Activated CD4-positive, alpha-beta T cell treated with anti-CD3 and anti-CD28 coated beads, Interleukin-2, amount 10 ng/mL, durations not matched to agents 7 days and 5 days (primary cell): ENCODE measurements at places on chromosomes 11 and 22.
A peak's percentile ranks its signal among the peaks of the same experiment; 100 is the strongest.

GRCh38 chr11:12235553-12235946 lies 125.2 kb downstream of the MICAL2 start:
- no peak for DNase-seq

- no peak for DNase-seq
These were observed 3.9 kb downstream of the TEAD1 start for GRCh38 chr11:12678092-12678491.

DNA sequence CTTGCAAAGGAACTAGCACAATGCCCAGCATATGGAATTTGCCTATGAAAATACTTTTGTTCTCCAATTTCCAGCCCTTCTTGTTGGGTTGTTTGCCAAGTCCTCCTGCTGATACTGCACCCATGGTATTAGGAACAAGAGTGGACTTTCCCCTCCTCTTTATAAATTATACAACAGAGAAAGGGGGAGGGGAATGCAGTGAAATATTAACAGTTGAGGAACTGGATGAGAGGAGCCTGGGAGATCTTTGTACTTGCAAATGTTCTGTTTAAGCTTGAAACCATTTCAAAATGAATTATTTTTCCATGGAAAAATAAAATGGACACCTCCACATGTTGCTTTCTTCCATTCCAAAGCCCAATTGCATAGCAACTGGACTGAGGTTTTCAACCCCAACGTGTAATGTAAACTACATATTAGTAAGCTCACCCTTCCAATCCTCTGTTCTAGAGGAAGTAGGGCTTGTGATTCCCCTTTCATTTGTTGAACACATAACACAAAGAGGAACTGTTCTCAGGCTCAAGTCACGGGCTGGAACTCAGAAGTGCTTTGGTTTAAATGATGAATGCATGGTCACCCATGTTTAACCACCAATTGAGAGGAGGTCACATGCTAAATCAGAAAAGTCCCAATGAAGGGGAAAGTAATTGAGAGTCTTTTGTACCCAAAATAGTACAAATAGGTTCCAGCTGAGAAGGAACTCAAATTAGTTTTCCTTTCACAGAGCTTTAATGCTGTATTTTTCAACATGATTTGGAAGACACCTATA lies 66.2 kb upstream of the ZC3H12C start:
- DNase-seq, result no peak

GRCh38 chr11:31844351-31844750 lies 33.2 kb upstream of the PAX6 start:
- DNase-seq, result no peak

DNA sequence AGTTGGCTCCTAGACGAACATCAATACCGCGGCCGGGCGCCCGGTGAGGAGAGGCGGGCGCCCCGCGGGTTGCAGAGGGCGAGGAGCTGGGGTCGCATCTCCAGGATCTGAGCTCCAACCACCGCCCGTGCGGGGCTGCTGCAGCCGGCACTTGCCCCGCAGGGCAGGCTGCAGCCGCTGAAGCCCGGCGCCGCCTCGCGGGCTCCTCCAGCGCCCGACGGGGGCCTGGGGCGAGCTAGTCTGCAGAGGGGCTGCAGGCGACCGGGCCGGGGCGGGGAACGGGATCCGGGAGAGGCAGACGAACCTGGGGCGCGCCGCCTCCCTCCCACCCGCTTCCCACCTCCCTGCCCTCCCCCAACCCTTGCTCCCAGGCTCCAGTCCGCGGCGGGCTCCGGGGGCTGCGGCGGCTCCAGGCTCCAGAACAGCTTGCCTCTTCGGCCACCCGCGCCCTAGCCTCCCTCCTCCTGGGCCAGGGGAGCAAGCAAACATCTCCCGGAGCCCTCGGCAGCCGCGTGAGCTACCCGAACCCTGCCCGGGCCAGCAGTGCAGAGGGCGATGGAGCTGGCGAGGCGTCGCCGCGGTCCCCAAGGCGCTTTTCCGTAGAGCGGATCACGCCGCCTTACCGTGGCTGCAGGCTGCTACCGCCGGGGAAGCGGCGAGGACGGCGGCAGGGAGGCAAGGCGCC lies 802 bp downstream of the TENM4 start:
- no peak for DNase-seq

- no peak for DNase-seq
These were observed 443 bp downstream of the BTBD18 start for GRCh38 chr11:57751176-57751575.

GRCh38 chr11:18384157-18384641 lies 10.2 kb upstream of the LDHA start:
- no peak for DNase-seq

DNA sequence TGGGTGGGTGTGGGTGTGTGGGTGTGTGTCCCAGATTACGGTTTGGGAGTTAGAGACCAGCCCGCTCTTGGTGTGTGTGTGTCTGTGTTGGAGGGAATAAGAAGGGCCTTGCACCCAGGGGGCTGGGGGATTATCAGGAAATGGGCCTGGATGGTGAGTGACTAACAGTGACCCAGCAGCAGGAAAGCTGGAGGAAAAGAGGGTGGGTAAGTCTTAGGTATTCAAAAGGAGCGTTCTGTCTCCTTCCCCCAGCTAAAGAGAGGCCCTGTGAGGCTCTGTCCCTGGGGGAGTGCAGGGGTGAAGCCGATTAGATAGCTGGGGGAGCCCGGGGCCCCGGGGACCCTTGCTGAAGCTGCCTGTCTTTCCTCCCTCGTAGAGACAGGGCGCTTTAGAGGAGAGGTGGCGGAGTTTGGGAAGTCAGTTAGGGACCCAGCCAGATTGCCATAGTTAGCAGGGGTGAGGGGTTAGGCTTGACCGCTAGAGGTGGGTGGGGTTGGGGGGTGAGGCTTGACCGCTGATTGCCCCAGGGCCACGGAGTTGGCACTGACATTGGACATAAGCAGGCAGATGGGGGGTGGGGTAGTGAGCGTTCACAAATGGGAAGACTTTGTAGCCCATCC lies 1.5 kb downstream of the OAF start:
- DNase-seq, result no peak

GRCh38 chr11:2293531-2293971 lies 8.2 kb downstream of the C11orf21 start:
- no peak for DNase-seq

GRCh38 chr11:125886997-125887372 lies 483 bp upstream of the HYLS1 start:
- peak; percentile 60 for DNase-seq

DNA sequence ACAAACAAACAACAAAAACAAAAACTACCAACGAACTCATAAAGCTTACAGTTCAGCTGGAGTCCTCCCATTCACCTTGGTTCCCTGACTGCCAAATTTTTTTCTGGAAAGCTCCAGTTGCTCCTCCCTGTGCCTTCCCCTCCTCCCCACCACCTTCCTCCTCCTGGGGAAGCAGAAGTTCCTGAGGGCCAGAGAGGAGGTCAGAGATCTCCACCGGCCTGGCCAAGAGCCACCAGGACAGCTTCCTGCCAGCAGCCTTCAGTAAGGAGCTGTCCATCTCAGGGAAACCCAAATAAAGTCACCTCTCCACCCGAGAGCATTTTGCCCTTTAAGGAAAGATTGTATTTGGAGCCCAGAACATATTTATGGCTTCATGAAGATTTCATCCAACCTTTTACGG lies 20.0 kb downstream of the APLNR start:
- no peak for DNase-seq

DNA sequence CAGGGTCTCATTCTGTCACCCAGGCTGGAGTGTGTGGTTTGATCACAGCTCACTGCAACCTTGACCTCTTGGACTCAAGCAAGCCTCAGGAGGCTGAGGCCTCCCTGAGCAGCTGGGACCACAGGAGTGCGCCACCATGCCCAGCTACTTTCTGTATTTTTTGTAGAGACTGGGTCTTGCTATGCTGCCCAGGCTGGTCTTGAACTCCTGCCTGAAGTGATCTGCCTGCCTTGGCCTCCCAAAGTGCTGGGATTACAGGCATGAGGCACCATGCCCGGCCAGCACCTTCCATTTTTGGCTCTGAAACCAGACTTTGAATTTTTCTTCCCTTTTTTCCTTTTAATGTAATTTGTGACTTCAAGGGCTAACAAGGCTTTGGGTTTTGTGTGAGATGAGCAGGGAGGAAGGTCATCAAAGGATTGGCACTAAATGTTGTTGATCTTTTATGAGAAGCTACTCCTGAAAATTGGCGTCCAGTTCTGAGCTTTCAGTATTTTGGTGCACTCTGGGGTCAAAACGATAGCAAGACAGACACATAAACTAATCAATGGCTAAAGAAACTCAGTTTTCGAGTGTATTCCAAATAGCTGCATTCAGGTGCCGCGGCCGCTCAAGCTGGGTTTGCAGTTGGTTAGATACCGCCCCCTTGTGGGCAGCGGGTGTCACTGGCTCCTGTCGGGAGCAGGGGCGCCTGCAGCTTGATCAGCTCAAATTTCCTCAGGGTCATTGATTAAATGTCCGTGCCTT lies 51.9 kb upstream of the CLMP start:
- peak; percentile 89 for DNase-seq

- DNase-seq, result no peak
These were observed 66.9 kb downstream of the TNRC6B start for GRCh38 chr22:40244586-40244985.

DNA sequence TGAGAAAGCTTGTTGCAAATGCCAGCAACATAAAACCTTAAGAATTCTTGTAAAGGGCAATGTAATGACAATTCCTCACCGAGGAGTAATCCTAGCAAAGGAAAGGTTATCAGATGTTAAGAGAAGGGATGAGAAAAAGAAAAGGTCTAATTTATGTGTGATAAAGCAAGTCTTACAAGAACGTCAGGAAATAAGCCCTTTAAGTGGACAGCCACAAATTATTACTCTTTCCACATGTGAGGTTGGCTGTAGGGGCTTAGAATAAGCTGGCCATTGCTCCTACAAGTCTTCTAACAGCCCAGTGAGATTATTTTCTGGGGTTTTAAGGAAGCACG lies 9.3 kb downstream of the LAYN start:
- no peak for DNase-seq

- peak; percentile 43 for DNase-seq
These were observed 17.3 kb upstream of the EIF3D start for GRCh38 chr22:36546092-36546804.

DNA sequence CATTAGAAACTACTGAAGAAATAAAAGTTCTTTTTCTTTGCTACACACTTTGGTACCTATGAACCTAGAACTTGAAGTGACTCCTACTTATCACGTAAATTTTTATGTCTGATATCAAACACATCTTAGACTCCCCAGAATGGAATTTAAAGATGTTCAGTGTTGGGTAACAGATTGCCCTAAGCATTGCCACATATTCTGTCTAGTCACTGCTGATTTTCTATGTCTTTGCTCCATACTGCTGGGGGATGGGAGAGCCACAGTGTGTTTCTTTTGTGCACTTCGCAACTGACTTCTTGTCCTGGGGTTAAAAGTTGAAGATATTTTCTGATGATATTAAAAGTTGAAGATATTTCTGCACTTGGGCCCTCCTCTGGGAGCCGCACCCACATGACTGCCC lies 19.4 kb upstream of the MYO18B start:
- DNase-seq, result no peak

- DNase-seq, result no peak
These were observed 54.1 kb upstream of the SOX6 start for GRCh38 chr11:16410479-16410878.

DNA sequence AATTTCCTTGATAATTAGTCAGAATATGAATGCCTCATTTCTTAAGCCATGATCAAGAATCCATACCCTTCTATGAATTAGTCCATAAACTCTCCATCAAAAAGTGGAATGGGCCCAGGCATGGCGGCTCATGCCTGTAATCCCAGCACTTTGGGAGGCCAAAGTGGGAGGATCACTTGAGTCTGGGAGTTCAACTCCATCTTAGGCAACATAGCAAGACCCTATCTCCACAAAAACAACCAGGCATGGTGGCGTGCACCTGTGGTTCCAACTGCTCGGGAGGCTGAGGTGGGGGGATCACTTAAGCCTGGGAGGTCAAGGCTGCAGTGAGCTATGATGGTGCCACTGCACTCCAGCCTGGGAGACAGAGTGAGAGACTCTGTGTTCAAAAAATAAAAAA lies 52.1 kb upstream of the SHANK2 start:
- DNase-seq, result no peak

GRCh38 chr22:45903355-45904135 lies 73.4 kb downstream of the WNT7B start:
- no peak for DNase-seq

GRCh38 chr11:110272919-110273318 lies 23.5 kb downstream of the RDX start:
- no peak for DNase-seq

DNA sequence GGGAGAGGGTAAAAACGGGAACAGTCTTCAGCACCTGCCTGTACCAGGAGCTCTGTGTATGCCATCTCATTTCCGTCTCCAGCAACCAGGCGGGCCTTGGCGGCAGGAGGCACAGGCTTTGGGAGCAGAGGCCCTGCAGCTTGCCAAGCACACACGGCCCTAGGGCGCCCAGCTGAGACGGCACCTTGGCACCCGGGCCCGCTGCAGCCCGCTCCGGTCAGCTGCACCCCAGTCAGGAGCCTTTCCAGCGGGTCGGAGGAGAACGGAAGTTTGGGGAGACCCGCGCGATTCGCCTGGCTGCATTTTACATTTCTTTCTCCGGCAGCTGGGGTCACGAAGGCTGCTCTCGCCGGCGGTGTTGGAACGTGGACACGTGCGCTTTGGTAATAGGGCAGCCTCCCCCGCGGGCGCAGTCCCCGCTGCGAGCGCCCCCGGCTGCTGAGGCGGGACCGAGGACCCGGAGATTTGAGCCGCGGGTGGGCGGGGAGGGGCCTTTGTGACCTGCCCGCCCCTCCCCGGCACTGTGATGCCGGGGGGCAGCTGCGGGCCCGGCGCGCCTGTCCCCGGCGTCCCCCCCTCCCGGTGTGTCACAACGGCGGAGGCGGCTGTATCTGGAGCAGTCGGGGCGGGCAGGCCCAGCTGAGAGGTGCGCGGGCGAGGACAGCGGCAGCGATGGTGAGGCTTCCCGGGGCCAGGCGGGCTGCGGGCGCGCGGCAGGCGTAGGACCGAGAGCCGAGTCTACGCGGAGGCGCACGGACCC lies at the start of gene TUBA8:
Gene TUBA8 (plus strand): TSS at position 616 of the 760 bp plus-strand sequence. CDS start 57 bp downstream, at position 673.
- peak; percentile 20 for DNase-seq

- no peak for DNase-seq
These were observed 24.9 kb downstream of the UBE2L3 start for GRCh38 chr22:21592422-21592821.

DNA sequence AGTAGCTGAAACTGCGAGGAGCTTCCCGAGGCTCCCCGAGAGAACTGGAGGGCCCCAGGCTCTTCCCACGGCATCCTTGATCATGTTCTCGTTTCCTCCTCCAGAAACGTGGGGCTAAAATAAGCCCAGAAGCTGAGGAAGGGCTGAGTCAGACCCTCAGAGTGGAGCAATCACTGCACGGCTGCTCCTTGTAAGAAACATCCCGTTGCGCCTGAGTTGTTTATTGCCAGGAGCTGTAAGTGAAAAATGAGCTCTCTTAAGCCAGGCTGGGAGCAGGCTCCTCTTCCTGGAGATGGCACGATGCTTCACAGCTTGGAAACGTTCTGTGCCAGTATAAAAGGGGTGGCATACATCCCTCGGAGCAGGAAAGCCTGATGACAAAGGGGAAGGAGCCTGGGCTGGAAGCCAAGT lies 47.3 kb upstream of the SYN3 start:
- DNase-seq, result no peak

- no peak for DNase-seq
These were observed 81.6 kb downstream of the ZC3H12C start for GRCh38 chr11:110174645-110175310.
